ENCODE measurements at places on chromosomes 11 and 22.

DNA sequence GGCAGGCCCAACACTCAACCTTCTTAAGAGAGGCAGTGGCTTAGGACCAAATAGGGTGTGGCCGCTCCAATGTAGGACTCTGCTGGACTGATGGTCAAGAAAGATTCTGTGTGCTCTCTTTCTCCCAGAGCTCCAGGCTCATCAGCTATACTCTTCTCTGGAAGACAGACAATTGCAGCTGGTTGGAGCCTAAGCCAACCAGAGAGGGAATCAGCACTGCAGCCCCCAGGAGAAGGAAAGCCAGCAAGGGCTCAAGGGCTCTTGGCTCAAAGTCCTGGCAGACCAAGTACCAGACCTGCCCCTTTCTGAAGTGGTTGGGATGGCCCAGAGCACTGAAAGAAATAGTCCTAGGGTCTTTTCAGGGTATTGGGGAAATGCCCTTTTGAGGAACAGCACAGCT lies 1077.3 kb downstream of the NTM start:
- DNase-seq = no peak

DNA sequence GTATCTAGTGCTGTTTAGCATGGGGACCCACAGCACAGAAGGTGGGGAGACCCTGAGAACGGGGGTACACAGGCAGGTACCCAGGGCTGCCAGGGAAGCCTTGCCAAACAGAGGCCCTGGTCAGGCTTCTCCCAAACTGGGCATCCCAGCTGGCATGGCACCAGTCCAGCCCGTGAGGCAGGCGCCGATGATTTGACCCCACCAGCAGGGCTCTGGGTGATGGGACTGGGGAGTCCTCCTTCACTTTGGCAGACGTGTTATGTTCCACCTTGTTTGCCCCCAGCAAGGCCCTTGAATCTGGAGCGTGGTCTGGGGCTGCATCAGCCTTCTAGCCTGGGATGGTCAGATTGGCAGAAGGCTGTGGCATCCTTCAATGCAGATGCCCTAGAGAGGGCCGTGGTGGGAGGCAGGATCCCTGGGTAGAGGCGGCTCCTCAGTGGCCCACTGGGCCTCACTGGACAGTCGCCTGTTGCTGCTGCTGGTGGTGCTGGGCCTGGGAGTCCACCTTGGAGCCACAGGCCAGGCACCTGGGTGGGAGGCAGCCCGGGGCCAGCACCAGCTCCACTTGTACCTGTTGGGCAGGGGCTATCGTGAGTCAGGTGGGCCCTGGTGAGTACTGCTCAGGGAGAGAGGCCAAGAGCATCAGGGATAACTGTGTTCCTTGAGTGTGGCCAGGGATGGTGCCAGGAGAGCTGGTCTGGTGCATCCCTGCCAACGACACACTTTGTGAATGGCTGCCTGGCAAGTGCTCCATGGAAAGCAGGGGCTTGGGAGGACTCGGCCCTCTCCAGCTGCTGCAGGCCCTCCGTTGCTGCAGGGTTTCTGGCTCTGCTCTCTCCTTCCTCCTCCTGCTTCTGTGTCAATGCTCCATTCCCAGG lies 3.3 kb downstream of the ADORA2A start:
- no peak for DNase-seq

DNA sequence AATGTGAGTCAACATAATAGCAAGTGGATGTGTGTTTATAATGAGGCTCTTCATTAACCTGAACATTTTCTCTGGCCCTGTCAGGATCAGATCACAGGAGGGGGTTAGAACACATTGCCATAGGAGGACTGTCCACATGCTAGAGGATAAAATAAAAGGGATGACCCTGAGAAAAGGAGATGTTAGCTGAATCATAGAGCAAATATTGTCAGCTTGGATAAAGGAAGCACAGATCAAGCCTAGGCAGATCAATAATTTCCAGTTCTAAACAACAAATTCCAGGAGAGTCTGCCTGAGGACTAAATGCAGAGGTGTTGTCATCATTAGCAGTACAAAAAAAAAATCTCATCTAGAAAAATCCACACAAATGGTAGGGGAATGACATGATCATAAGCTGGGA lies 337.9 kb downstream of the LRRC4C start:
- DNase-seq = no peak

DNA sequence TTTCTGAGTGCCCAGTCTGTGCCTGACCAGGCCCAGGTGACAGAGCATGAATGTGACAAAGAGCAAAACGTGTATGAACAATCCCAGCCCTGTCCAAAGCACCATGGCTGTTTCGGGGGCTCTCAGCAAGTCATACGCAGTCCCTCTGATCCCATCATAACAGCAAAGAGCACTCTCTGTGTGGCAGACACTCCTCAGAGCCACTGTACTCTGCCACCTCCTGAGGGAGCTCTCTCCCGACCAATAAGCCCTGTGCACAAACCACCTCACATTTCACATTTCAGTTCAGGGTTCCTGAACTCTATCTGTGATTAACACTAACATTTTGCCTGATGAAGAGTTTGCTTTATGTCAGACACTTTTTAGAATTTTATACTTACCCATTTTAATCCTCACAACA lies 6.6 kb downstream of the DGCR2 start:
- no peak for DNase-seq

DNA sequence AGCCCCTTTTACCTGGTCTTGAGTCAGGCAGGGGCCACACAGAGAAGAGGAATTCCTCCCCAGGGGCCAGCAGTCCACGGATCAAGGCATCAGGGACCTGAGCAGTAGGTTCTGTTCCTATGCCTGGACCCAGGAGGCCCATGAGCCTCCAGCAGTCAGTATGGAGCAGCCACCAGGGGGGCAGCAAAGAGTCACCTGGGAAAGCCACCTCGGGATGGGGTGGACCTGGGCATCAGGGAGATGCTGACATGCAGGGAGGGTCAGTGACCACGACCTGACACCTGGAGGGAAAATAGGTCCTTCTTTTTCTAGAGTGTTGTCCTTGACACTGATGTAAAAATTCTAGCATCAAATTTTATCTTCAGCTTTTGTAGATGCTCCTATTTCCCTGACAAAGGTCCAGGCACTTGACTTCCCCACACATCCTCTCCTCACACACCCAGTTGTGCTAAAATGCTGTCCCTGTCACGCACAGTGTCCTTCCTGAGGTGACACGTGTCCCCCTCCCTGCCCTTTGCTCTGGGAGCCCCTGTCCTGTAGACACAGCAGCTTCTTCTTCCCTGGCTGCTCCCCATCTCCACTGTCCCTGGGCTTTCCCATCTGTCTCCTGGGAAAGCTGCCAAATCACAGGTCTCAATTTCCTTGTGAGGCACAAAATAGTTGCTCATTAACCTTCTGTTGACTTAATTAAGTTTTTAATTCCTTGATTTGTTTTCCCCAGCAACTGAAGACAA lies 70.0 kb upstream of the IGLL5 start:
- DNase-seq = no peak

DNA sequence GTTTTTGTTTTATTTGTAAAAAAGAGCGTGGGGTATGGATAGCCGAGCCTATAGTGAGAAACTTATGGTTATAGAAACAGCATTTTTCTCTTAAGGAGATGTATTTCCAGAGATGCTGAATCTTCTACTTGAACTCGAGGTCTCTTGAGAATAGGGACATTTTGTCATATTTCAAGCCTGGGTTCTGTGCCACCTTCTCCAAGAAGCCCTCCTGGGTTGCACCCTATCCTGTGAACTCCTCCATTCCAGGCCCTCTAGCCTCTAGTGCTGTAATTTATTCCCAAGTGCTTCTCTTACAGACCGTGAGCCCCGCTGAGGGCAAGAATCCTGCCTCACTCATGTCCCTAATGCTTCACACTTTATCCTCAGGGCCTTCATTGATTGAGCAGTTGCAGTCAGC lies 108.6 kb downstream of the KIAA1671 start:
- DNase-seq = no peak

- no peak for DNase-seq
Observed at GRCh38 chr11:107593951-107594350, 3.0 kb downstream of the ELMOD1 start.

GRCh38 chr11:67564230-67564629 lies 19.4 kb upstream of the GSTP1 start:
- no peak for DNase-seq

GRCh38 chr11:86551288-86552092 lies 120.9 kb downstream of the ME3 start:
- DNase-seq = no peak
